Cardiac muscle cell (in vitro differentiated cells and primary cell): ENCODE measurements at places on chromosomes 7 and 10. TPM values are rescaled to one million over a fixed set of nuclear protein-coding genes. Genes with fewer than 3 reads are reported as not detected.
A peak's percentile ranks its signal among the peaks of the same experiment; 100 is the strongest.

DNA sequence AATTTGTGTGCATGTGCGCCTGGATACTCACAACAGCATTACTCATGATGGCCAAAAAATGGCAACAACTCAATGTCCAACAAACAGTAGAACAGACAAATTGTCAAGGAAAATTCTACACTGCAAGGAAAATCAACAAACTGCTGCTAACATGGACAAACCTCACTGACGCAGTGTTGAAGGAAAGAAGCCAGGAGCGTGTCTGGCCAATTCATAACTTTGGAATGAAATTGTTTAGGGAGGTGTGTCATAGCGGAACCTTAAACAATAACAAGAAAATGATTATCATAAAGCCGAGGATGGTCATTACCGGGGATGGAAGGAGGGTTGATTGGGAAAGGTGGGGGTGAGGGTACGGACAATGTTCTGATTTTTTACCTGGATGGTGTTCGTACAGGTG lies 29.1 kb downstream of the ALOX5 start:
- no peak for DNase-seq
- H3K27me3 ChIP-seq = no peaks in the 10 kb centered on the region
- no peak overlapping the region for H3K4me3 ChIP-seq
- H3K27ac ChIP-seq = no peak overlapping the region

DNA sequence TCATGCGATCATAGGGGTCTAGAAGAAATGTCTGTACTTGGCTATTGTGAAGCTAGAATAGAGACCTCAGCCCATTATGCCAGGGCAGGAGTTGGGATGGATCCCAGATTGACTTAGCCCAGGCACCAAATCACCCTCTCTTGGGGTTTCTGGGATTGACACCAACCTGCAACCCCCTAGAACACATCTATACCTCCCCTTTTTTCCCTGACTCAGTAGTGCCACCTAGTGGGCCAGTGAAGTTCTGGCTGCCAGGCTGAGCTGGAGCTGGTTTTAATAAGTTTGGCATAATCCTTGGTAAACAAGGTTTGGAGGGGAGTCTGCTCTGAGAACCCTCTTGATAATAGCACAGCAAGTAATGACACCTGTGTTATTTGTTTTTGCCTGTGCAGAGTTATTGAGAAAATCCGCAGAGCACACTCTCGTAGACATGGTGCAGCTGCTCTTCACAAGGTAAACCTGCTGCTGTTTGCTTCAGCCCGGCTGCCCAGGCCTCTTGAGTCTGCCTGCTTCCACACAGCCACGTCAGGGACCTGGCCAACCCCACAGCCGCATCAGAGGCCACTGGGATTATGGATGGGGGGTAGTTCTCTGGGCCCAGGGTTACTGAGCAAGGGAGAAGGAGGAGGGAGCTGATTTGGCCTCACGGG lies 43.3 kb upstream of the NFKB2 start:
- H3K4me1 ChIP-seq = peaks cover 2% of the 10 kb centered on the region
- DNase-seq = peak; percentile 73
- no peak overlapping the region for H3K27ac ChIP-seq
- H3K36me3 ChIP-seq = peaks cover 28% of the 10 kb centered on the region
- no peak overlapping the region for H3K4me3 ChIP-seq

DNA sequence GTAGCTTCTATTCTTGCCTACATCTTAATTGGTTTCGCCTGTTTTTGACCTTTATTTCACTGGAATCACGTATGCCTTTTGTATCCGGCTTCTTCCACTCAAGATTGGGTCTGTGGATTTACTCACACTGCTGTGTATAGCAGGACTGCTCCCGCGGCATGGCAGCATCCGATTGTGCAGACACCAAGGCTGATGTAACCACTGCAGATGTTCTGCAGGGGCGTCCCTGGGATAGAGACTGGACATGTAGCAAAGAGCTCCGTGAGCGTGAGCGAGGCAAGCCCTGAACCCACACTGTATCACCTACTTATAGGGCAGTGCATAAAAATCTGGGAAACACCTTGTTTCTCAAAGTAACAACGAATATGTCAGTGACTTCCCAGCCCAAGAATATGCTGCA lies 11.4 kb upstream of the IDI2 start:
- DNase-seq = no peak
- no peaks in the 10 kb centered on the region for H3K27me3 ChIP-seq
- no peaks in the 10 kb centered on the region for H3K4me1 ChIP-seq
- peak overlapping the region; percentile 30 for H3K27ac ChIP-seq

DNA sequence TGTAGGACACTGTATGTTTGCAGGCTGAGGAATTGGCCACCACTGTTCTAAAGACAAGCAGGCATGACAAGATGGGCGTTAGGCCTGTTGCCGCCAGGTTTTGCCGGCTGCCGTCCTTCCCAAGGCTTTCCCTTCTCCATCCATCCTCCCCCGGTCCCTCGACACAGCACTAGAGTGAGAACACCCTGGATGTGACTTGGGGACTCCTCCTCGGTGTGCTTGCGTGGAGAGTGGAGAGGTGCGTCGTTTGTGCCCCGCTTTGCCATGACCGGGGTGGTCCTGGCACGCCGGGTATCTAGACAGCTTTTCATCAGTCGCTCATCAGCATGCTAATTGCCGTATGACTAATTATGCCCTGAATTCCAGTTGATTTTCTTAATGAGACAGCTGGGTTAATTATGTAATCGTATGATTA lies 206.6 kb upstream of the SH2B2 start:
- no peak overlapping the region for H3K4me3 ChIP-seq
- H3K27ac ChIP-seq = peak overlapping the region; percentile 40
- H3K4me1 ChIP-seq = no peaks in the 10 kb centered on the region

DNA sequence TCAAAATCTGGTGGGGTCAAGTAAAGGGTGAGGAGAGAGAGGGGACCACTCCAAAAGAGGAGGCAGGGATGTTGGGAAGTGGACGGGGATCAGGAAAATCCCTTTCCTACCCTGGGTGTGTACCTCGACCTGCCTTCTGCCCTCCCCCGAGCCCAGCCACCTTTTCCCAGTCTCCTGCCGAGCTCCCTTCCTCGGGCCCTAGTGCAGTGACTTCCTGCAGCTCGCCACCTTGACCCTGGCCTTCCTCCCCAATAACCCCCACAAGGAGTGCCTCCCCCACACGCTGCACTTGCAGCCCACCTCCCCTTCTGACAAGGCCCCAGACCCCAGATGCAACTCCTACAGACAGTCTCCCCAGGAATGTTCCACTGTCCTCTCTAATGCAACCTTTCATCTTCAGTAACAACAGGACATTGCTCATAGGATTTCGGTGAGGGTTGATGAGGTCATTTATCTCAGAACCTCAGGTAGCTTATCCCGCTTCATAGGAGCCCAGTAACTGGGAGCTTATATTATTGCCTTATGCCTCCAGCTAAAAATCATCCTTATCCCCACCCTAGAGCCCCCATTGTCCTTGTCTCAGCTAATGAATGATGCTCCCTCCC lies 90.1 kb downstream of the MKI67 start:
- H3K27ac ChIP-seq = no peak overlapping the region
- H3K36me3 ChIP-seq = no peaks in the 10 kb centered on the region
- H3K4me3 ChIP-seq = no peak overlapping the region
- H3K4me1 ChIP-seq = no peaks in the 10 kb centered on the region
- no peak for DNase-seq

DNA sequence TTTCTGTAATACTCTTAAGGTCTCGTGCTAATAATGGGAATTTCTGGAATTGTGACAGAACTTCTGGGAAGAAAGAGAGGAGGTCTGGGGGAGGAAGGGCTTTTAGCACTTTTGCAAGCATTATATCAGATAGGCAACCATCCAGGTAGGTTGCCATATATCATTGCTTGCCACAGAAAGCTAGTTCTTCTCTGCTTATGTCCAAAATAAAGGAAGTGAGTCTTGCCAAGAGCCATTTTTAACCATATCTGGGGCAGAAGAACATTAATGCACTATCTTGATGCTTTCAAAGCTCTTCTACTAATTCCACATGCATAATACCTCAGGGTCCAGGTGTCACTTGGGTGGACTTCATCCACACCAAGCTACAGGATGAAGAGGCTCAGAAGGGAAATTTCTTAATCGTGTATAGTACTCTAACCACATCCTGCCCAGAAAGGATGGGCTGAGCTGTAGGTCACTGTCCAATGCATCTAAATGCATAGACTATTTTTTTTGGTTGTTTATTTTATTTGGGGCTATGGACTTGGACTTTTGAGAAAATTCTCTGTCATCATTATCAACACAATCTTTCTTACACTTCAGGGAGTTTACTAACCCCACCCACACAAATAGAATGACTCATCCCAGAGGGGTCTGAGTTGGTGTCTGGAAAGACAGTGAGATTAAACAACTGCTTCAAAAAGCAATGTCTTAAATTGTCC lies 68.9 kb upstream of the ADO start:
- H3K4me3 ChIP-seq = no peak overlapping the region
- H3K36me3 ChIP-seq = no peaks in the 10 kb centered on the region
- H3K27me3 ChIP-seq = no peaks in the 10 kb centered on the region
- H3K4me1 ChIP-seq = no peaks in the 10 kb centered on the region
- H3K27ac ChIP-seq = no peak overlapping the region

- peaks cover 41% of the 10 kb centered on the region for H3K4me1 ChIP-seq
- no peaks in the 10 kb centered on the region for H3K36me3 ChIP-seq
- peak overlapping the region; percentile 56 for H3K27ac ChIP-seq
Measured at GRCh38 chr10:63441404-63441803, 24.4 kb downstream of the JMJD1C start.

DNA sequence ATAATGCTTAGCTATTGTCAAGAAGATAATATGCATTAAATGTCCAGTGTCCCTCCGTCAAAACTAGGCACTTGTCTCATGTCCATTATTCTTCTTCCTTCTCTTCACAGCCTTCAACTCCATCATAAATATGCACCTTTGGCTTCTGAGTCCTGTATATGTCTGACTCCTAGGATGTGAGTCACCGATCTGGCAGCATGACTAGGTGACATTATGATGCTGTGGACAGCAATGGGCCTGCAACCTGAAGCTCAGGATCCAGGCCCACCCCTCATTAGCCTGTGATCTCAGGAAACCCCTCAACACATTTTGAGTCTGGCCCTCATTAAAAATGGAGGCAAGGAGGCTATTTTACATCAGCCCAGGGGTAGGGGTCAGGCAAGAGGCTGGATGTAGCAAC lies 362.5 kb upstream of the ZMIZ1 start:
- H3K27me3 ChIP-seq = no peaks in the 10 kb centered on the region
- DNase-seq = no peak
- H3K4me3 ChIP-seq = no peak overlapping the region
- no peak overlapping the region for H3K27ac ChIP-seq

DNA sequence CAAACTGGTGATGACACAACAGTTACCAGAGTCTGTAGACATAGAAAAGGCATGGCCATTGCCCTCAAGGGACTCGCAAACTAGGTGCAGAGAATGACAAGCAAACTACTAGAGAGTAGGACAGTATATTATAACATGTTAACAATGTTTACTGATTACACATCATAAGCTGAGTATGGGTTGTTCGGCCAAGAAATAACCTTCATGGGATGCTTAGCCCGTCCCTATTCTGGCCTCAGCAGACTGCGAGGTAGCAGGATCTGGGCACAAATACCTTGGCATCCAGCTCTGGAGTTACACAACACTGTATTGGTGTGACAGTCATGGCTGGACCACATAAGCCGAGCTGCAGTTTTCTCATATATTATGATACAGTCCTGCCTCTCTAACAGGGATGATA lies 51.4 kb downstream of the ABCB4 start:
- no peaks in the 10 kb centered on the region for H3K27me3 ChIP-seq
- H3K4me1 ChIP-seq = peaks cover 4% of the 10 kb centered on the region
- no peaks in the 10 kb centered on the region for H3K36me3 ChIP-seq
- DNase-seq = no peak
- no peak overlapping the region for H3K27ac ChIP-seq
- H3K4me3 ChIP-seq = no peak overlapping the region

DNA sequence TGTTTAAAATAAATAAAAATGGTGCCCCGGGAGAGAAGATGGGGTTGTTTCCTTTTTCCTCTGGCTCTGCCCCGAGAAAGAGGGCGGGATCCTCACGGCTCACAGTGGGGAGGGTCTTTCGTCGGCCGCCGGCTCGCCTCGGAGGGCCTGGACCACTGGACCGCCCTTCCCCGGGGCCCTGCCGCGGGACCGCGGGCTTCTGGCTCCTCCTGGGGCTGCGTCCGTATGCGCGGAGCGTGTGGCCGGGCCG lies 3.5 kb upstream of the IGF2BP3 start:
- H3K36me3 ChIP-seq = no peaks in the 10 kb centered on the region
- H3K4me1 ChIP-seq = peaks cover 24% of the 10 kb centered on the region
- peak; percentile 63 for DNase-seq
- no peaks in the 10 kb centered on the region for H3K27me3 ChIP-seq

- H3K36me3 ChIP-seq = no peaks in the 10 kb centered on the region
- no peak overlapping the region for H3K27ac ChIP-seq
- H3K4me1 ChIP-seq = no peaks in the 10 kb centered on the region
- H3K27me3 ChIP-seq = no peaks in the 10 kb centered on the region
Measured at GRCh38 chr10:109327266-109327665, 596.0 kb downstream of the XPNPEP1 start.

DNA sequence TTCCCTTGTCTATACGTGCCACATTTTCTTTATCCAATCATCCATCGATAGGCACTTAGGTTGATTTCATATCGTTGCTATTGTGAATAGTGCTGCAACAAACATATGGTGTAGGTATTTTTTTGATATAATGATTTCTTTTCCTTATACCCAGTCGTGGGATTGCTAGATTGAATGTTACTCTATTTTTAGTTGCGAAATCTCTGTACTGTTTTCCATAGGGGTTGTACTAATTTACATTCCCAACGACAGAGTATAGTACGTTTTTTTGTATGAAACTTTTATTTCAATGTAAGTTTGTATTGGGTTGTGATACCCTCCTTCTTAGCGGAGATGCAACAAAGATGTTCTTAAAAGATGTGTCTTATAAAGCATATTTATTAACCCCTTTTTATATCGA lies 30.0 kb downstream of the AKR1B1 start:
- H3K4me1 ChIP-seq = no peaks in the 10 kb centered on the region
- no peak overlapping the region for H3K4me3 ChIP-seq
- DNase-seq = no peak

- no peak for DNase-seq
- no peaks in the 10 kb centered on the region for H3K4me1 ChIP-seq
- H3K36me3 ChIP-seq = no peaks in the 10 kb centered on the region
- no peaks in the 10 kb centered on the region for H3K27me3 ChIP-seq
- no peak overlapping the region for H3K4me3 ChIP-seq
Measured at GRCh38 chr7:17060051-17060450, 178.3 kb upstream of the AGR3 start.

Gene EPHB4
- total RNA-seq = 48.9 and 53.6 TPM in 2 replicates

Gene ZNF239
- total RNA-seq = 2.5 and 6.1 TPM in 2 replicates

Gene SORBS1
- total RNA-seq = 14.9 and 20.6 TPM in 2 replicates

Gene GUSB
- total RNA-seq = 27.7 and 33.8 TPM in 2 replicates

Gene STEAP4
- not detected in 2 replicates for total RNA-seq

Gene TRDMT1
- total RNA-seq = 5.7 and 10.1 TPM in 2 replicates
